ENCODE measurements at places on chromosomes 2 and 18.
A peak's percentile ranks its signal among the peaks of the same experiment; 100 is the strongest.

DNA sequence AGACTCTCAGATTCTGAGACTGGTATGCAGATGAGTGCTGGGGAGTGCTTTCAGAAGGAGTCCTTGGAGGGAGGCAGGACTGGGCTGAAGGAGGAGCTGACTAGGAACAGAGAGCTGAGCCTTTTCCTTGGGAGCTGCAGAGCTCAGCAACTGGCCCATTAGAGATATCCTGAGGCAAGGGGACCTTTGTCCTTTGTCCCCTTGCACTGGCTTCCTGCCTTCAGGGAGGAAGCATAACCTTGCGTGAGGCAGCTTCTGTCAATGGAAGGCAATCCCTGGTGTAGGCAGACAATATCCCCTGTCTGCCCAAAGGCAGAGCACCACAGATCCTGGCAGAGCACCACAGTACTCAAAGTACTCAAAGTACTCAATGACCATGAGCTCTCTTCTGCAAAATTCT lies 375.3 kb downstream of the HRH4 start:
- DNase-seq, result no peak

DNA sequence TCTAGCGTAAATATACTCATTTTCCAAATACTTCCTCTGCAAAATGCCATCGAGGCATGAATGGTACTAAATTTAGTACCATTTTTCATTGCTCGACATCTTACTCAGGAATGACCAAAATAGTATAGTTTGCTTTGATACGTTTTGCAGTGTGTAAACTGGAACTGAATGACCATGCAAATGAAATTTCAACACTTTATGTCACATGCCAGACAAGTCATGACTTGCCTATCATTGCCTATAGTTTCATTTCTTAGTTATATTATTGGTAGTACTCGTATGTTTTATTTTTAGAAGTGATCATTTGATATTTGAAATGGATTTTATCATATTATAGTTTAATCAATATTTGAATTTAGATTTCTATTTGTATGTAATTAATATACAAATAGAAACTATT lies 9.1 kb downstream of the MSTN start:
- no peak for DNase-seq

GRCh38 chr18:13576598-13576997 lies 149.8 kb downstream of the FAM210A start:
- DNase-seq, result no peak

- no peak for DNase-seq
These were observed 93.0 kb upstream of the KLHL29 start for GRCh38 chr2:23292024-23292423.

GRCh38 chr2:11169333-11169732 lies 14.1 kb downstream of the SLC66A3 start:
- no peak for DNase-seq

GRCh38 chr2:21379140-21379539 lies 255.4 kb downstream of the TDRD15 start:
- no peak for DNase-seq

DNA sequence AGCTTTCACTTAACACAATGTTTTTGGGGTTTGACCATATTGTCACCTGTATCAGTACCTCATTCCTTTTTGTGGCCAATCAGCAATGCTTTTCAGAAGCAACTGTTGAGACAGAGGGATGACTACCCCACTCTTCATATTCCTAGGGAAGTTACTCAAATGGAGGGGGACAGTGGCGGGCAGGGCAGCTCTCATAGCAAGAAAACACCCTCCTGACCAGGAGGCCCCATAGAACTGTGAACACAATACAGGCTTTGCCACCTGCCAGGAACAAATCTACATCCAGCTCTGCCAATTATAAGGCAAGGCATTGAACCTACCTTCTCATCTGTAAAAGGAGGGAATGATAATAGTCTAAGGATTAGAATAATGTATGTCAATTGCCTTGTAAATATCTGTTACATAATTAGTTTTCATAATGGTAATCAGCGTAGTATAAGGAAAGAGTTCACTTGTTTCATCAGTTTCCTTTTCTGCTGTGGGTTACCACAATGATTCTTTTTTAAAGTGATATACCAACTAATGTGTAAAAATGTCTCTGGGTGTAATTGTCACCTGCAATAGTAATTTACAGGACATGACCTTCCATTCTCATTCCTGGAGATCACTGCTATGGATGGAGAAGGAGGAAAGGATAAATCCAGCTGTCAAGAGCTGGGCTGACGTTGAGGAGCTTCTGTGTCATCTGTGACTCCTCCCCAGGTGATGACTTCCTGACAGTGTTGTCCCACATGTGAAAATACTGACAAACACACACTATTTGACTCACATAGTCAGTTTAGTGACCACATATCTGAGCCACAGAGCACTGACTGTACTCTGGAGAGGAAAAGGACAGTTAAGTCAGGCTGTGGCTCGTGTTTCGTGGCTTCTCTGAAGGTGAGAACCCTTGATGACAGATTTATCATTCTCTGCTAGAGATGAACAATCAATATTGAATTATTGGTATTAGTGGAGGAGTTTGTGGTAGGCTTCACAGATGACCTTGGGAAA lies 13.5 kb downstream of the ALPK2 start:
- no peak for DNase-seq

DNA sequence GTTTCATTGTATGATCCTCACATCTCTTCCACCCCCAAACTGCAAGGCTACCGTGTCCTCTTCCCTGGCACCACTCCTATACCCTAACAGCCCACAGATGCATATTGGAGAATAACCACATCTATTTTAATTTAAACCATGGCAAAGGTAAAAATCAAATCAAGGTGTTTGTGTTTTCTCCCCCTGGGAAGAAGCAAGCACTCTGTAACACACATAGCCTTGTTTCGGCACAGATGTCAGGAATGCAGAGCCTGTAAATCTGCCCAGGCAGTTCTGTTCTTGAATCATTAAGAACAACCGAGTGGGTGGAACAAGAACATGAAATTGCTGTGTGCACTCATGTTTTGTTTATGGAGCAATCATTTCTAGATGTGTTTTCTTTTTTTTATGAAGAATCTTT lies 6.8 kb upstream of the COX7A2L start:
- DNase-seq, result no peak

DNA sequence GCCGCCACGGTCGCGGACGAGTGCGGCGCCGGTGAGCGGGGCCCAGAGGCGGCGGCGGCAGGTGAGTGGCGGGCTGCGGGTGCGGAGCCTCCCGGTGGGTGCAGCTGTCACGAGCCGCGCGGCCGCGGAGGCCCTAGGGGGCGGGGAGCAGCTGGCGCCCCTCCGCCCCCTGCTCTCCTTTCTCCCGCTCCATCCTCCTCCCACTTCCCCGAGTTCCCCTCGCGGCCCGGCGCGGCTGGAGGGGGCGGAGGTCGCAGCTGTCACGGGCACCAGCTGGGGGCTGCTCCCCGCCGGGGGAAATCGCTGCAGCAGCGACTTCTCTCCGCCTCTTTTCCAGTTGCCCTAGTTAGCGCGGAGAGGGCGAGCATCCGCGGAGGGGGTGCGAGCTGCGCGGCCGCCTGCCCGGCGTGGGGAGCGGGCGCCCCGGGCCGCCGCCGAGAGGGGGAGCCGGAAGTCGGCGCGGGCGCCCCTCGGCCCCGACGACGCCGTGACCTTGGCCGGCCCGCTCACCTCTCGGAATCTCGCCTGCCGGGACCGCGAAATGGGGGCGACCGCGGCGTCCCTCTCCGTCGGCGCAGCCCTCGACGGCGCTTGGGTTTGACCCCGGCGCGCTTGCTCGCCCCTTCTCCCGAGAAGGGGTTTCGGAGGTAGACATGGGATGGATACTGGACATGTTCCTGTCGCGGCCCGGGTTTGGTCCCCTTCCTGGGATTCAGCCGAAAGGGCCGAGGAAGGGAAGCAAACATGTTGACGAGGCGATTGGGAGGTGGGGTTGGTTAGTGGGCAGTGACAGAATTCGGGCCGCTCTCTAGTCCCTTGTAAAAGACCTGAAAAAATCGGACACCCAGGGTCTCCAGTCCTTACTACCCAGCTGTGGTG lies 727 bp downstream of the NCOA1 start:
- DNase-seq, result peak; percentile 76

GRCh38 chr2:239962890-239963591 lies 62.1 kb downstream of the NDUFA10 start:
- no peak for DNase-seq

GRCh38 chr2:46136481-46136880 lies 160.7 kb upstream of the EPAS1 start:
- DNase-seq, result no peak
